Naive thymus-derived CD8-positive, alpha-beta T cell (primary cell): ENCODE measurements at places on chromosomes 11 and 22.
A peak's percentile ranks its signal among the peaks of the same experiment; 100 is the strongest.

- no peak for DNase-seq
Measured at GRCh38 chr22:46588279-46589140, 31.7 kb upstream of the GRAMD4 start.

DNA sequence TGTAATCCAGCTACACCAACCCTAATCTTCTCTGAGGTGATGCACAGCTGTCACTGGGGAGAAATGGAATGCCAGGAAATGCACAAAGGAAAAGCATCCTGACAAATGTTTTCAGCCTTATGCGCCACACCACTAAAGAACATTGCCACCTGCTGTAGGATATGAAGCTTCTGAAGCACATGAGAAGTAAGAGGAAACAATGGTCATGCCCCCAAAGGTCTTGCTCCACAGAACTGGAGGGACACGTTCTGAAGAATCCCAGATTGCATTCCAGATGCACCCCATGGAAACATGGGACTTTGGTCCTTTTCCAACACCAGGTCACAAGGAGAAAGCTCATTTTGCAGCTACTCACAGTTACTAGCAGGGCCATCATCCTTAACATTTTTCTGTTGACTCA lies 48.7 kb upstream of the ZBED5 start:
- no peak for DNase-seq

DNA sequence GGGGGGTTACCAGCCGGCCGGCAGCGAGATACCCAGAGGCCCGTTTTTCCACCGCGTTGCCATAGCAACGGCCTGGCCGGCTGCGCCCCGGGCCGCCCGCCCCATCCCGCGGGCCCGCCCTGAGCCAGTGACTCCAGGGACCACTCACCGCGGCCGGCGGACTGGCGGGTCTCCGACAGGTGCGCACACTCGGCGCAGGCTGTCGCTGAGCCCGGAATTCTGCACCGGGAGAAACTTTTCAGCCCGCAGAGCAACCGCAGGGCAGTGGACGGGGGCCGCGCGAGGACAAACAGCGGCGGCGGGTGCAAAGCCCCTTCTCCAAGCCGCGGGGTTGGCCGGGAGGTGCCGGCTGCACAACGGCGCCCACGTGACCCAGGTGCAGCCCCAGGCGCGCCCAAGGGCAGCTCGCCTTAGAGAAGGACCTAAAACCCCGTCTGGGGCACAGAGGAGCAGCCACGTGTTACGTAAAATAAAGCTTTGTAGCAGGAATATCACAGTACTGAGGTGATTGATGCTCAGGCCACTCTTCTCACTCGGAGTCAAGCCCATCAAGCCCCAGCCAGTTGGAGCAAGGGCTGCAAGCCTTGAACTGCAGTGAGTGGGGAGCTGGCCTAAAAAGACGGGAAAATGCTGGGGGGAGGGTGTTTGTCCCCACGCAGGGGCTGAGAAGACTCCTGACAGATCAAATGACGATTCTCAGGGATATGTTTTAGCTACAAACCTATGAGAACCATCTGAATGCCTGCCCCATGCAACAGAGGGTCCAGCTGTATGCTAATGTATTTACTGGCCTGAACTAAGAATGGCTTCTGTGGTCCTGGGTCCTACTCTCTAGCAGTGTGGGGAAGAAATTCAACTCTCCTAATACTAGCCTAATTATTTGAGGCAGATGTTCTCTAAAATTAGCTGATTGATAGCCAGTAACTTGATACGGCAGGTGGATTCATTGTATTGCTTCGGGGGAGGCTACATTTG lies at the start of gene STK33:
TSS of gene STK33 (minus strand) at position 294 of the 975 bp plus-strand sequence. CDS start 119,323 bp downstream, outside the sequence.
- peak; percentile 24 for DNase-seq

- no peak for DNase-seq
Measured at GRCh38 chr11:45253640-45254039, 32.5 kb downstream of the SYT13 start.
